ENCODE measurements at places on chromosomes 4 and X.
A peak's percentile ranks its signal among the peaks of the same experiment; 100 is the strongest.

DNA sequence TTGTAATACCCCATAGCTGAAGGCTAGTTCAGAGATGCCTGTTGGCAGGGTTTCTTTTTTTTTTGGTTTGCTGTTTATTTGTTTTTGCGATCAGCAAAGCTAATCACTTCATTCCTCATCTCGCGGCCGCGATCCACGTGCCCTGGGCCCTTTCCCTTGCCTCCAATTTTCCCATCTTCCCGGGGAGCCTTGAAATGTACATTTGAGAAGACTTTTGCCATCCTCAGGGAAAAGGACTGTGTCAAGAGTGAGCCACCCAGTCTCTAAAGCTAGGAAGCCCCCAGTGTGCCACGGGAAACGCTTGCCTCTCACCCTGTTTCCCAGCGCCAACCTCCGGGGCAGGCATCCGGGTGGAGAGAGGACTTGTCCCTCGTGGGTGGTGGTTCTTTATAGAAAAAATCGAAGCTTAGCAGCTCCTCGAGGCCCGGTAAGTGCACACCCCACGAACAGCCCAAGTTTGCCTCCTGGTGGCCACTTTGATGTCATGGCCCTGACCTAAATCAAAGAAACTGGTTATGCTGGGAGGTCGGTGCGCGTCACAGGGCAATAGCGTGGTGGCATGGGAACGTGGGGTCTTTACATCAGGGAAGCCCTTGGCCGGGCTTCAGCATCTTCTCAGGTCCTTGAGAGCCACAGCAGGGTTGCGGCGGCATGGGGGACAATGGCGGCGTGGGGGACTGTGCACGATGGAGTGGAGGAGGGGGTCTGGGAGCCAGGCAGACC is 42.0 kb downstream of the MAP7D3 start:
- DNase-seq = peak; percentile 65

- DNase-seq = no peak
Measured at GRCh38 chr4:168437192-168437943, 42.9 kb downstream of the DDX60L start.

DNA sequence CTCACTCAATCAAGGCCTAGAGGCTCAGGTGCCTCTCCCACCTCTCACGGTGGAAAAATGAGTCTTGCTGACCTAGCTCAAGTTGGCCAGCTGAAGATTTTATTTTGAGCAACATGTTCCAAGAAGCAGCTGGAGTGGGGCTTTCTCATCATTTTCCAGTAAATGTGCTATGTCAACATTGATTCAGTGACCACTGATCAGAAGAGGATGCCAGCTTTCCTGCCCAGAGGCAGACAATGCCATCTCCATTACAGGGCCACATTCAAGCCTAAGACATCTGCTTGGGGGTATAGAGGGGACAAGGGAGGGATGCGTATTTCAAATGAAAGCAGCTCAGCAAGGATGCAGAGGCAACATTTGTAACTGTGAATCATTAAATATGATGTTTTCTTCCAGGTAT is 3.0 kb downstream of the MEPE start:
- DNase-seq = no peak

DNA sequence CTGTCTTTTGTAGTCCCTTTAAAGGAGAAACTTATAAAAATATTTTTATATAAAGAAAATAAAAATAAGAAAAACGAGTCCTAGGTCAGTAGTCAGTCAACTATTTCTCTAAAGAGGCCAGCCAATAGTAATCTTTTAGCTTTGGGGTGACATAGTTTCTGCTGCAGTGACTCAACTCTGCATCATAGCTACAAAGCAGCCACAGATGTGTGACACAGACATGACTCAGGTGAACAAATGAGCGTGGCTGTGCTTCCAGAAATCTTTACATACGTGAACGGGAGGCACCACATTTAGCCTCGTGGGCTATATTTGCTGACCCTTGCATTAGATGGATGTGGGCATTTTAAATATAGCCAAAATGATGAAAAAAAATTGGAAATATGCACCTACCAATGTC is 1862.5 kb upstream of the TENM3 start:
- peak; percentile 4 for DNase-seq

- DNase-seq = no peak
Measured at GRCh38 chr4:2799224-2799911, 6.5 kb downstream of the SH3BP2 start.

DNA sequence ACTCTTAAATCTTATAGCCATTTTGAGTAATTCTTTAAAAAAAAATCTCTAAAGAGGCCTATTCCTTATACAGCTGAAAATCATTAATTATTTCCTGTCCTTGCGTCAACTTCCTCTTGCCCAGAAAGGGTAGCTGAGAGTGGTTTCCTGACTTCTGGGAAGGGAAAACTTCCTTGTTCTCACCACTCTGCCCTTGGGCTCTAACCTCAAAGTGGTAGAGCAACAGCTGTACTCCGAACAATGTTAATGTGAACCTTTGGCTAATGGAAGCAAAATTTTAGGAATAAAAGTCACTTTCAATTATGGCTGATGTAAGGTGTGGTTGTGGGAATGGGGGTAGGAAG is 15.3 kb downstream of the KLHL2 start:
- DNase-seq = peak; percentile 78

DNA sequence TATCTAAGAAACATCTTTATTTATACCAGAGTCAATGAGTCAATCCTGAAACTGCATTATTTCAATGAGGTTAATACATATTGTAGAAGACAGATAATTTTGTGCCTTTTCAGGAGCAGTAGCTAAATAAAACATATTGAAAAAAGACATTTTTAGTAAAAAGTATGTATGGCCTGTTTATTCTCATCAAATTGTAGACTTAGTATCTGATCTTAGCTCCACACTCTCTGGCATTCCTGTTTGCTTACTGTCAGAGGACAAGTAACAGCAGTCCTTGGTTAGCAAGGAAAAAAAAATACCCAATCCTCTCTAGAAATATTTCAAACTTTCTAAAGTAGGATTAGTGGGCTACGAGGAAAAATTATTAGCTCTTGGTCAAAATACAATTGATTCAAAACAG is 50.5 kb upstream of the GUCY1A1 start:
- no peak for DNase-seq

DNA sequence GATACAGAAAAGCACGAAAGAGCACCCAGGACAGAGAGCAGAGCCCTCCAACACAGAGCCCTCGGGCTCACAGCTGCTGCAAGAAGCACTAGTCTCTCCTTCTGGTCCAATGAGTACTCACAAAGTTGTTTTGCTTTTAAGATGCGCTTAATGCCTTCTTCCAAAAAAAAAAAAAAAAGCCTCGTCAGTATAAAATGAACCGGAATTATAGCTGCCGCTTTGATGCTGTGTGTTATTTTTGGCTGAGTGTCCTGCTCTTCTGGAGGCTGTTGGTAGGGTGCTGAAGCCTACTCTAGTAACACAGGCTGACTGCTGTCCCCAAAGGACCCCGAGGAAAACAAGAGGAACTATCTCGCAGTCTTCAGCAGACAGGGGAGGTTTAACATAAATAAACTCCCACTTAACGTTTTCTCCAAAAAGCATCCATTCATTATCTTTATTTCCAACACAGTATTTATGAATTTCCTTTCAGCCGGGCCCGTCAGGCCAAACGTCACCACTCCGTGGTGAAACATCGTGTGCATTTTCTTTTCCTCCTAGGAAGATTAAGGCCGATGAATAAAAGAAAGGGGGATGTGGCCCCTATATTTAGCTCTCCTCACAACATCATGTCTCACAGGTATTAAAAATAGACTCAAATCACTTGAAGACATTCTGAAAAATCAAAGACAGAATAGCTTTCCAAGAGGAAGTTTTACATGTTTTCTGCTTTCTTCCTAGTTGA is 213.7 kb upstream of the PPARGC1A start:
- peak; percentile 72 for DNase-seq

DNA sequence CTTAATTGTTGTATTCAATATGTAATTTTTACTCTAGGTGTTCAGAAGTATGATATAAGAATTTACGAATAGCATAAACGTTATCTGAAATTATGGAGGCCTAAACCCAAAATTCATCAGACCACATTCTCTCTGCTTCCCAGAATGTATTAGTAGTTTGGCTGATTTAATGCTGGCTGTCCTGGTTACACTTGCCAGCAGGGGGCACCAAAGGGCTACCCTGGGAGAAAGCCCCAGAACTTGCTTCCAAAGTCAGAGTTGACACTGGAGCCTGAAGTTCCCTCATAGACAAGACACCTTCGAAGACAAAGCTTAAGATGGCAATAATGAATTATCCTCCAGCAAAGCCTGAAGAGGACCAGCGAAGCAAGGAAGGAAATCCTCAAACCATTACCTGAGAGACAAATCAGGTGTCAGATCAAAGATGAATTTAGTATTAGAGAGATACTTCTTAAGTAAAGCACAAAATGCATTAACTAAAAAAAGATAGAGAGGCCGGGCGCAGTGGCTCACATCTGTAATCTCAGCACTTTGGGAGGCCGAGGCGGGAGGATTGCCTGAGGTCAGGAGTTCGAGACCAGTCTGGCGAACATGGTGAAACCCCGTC is 11.3 kb upstream of the ANOS1 start:
- DNase-seq = peak; percentile 48

- no peak for DNase-seq
Measured at GRCh38 chrX:1545776-1546408, 8.9 kb upstream of the P2RY8 start.

DNA sequence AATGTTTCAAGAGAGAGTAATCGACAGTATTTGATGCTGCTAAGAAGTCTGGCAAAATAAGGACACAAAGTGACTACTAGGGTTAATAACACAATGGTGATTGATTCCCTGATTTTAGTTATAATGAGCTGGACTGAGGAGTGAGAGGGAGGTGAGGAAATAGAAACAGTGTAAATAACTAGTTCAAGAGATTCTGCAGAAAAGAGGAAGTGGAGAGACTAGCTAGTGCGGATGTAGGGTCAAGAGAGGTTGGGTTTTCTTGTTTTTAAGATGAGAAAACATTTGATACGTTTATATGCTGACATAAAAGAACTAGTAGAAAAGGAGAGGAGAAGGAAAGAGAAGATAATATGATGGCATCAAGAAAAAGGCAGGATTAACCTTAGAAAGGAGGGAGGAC is 12.2 kb upstream of the TRPC5 start:
- DNase-seq = no peak

DNA sequence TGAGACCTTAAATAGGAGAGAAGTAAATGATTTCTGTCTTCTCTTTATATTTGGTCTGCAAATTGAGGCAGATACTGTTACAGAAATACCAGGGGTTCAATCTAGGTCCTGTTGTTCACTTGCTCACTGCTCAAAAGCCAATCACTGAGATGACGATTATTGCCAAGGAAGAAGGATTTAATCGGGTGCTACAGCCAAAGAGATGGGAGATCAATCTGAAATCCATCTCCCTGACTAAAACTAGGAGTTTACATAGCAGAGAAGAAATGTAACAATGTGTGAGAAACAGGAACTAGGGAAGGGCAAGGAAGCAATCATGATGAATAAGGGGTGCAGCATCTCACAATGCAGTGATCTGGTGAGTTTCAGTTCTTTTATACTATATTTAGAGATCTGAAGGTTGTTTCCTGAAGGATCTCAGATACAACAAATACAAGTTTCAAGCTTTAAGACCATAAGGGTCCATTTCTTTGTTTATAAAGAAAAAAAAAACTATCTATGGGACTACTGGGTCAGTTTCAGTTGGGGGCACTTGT is 117.9 kb upstream of the FAM9B start:
- no peak for DNase-seq

DNA sequence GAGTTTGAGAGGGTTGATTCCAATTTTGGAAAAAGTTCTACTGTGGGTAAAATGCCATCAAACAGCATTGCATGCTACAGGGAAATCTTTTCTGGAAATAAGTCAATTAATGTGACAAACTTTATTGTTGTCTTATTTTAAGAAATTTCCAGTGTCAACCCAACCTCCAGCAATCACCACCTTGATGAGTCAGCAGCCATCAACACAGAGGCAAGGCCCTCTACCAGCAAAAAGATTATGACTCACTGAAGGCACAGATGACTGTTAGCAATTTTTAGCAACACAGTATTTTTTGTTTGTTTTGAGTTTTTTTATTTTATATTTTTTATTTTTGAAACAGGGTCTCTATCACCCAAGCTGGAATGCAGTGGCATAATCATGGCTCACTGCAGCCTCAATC is 165.4 kb upstream of the C1QTNF7 start:
- no peak for DNase-seq

- peak; percentile 35 for DNase-seq
Measured at GRCh38 chrX:40773809-40774208, 38.5 kb upstream of the MED14 start.

- DNase-seq = no peak
Measured at GRCh38 chr4:119172223-119172622, 36.6 kb downstream of the MYOZ2 start.

- DNase-seq = no peak
Measured at GRCh38 chr4:122687531-122688061, 44.9 kb upstream of the BBS12 start.

- DNase-seq = peak; percentile 30
Measured at GRCh38 chr4:151324752-151325110, 674 bp downstream of the SH3D19 start.

DNA sequence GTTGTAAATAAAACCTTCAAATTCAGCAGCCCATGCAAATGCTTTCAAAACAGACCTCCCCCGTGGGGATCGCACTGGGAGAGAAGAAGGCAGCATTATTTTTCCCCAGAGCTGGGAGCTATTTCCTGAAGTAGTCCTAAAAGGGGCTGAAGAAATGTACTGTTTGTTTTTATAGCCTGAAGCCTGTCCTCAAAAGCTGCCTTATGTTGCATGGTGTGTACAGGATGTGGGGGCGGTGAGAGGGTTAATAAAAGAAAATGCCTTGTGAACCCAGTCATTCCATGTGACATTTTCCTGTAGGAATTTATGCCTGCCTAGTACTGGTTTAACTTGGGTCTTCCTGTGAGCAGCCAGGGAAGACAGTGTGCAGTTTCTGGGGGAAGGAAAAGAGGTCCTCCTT is 144.1 kb downstream of the SOWAHB start:
- DNase-seq = peak; percentile 87

DNA sequence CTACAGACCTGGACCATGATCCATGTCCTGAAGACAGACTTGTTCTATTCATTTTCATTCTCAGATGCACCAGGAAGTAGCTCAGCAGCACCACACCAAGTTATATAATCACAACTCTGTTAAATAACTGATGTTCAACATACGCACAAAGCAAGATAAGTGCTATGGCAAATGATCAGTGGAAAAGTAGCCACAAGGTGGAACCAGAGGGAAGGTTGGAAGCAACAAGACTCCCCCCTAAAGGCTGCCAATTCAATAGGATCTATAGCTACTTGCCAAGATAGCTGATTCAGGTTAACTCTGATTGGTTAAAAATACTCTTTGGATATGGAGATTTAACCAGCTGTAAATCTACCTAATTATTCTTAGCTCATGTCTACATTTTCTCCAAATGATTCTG is 23.7 kb upstream of the FAM47B start:
- peak; percentile 71 for DNase-seq

GRCh38 chrX:139801397-139801813 is 93.4 kb upstream of the MCF2 start:
- no peak for DNase-seq

Measured in fibroblast of pulmonary artery (primary cell).